ENCODE measurements at places on chromosomes 13 and 19.

DNA sequence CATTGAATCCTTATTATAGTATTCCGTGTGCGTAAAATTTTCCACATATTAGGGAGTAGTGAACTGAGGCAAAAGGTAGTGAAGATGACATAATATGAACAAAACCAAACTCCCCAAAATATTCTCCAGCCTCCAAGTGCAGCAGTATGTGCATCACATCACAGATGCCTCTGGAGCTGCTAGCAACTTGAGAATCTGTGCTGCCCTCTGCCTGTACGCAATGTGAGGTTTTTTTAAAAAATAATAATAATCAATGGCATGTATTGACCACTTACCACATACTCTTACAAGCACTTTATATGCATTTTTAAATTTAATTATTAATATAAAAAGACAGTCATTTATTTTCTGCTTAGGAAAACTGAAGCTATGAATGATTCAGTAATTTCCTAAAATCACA, 583.0 kb upstream of the SPRY2 start:
- DNase-seq: no peak

DNA sequence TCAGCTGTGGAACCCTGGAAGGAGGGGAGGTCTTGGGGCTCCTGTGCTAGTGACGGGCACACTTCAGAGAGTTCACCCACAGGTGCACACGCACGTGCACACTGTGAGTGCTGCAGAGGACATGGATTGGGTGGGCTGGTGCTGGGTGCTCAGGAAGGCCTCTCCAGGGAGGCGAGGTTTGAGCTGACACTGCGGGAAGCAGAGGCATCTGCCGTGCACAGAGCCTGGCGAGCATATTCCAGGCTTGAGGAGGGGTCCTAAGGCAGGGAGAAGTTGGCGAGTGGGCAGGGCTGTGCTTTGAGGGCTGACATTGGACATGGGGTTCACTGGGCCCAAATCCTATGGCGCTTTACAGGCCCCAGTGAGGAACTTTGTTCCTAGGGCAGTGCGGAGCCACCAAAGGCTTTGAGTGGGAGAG, 25.6 kb downstream of the CCDC8 start:
- DNase-seq: no peak

- DNase-seq: no peak
Measured at GRCh38 chr13:48568370-48569103, 35.7 kb upstream of the RCBTB2 start.

DNA sequence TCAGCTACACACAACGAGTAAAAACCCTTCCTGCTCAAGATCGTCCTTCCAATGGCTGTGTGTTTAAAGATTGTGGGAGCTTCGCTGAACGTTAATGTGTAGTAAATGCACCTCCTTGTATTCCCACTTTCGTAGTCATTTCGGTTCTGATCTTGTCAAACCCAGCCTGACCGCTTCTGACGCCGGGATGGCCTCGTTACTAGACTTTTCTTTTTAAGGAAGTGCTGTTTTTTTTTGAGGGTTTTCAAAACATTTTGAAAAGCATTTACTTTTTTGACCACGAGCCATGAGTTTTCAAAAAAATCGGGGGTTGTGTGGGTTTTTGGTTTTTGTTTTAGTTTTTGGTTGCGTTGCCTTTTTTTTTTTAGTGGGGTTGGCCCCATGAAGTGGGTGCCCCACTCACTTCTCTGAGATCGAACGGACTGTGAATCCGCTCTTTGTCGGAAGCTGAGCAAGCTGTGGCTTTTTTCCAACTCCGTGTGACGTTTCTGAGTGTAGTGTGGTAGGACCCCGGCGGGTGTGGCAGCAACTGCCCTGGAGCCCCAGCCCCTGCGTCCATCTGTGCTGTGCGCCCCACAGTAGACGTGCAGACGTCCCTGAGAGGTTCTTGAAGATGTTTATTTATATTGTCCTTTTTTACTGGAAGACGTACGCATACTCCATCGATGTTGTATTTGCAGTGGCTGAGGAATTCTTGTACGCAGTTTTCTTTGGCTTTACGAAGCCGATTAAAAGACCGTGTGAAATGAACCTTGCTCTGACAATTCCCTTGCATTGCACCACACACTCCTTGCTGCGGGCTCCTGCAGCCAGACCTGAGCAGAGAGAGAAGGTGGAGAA, 2.7 kb upstream of the FAM174C start:
- DNase-seq: no peak

- DNase-seq: no peak
Measured at GRCh38 chr13:34347784-34348573, 530.0 kb downstream of the RFC3 start.

- peak; percentile 68 for DNase-seq
Measured at GRCh38 chr19:7533925-7534480, 1.5 kb upstream of the PNPLA6 start.

DNA sequence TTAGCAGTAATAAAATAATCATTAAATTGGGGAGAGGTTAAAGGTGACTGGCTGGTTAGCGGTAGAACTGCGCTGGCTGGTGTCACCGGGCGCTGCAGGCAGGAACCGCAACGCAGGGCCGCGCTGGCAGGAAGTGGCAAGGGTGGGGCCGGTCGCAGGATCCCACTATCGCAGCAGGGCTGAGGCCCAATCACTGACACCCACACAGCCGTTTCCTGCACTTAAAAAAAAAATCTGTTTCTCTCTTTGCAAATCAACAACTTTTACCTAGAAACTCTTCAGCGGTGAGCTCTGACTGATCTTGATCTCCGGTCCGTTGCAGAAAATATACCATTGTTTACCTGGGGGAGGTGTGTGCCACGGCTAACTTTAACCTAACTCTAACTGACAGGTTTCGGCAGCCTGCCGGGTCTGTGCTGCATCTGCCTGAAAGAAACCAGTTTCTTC, 46.9 kb downstream of the KLF2 start:
- no peak for DNase-seq

DNA sequence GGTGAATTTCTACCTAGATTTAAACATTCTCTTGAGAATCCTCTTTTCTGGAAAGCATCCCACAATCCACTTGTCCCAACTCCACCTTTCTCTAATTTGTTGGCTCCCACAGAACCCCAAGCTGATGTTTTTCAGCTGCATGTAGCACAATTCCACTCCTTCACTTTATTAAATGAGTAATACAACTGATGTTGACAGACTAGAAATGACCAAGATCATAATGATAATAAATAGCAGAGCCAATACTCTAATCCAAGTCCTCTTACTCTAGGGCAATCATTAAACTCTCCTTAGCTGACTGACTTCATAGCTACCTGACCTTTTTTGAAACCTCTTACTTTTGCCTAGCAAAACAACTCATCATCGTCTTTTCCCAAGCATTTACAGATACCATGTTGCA, 27.9 kb upstream of the STARD13 start:
- DNase-seq: no peak

DNA sequence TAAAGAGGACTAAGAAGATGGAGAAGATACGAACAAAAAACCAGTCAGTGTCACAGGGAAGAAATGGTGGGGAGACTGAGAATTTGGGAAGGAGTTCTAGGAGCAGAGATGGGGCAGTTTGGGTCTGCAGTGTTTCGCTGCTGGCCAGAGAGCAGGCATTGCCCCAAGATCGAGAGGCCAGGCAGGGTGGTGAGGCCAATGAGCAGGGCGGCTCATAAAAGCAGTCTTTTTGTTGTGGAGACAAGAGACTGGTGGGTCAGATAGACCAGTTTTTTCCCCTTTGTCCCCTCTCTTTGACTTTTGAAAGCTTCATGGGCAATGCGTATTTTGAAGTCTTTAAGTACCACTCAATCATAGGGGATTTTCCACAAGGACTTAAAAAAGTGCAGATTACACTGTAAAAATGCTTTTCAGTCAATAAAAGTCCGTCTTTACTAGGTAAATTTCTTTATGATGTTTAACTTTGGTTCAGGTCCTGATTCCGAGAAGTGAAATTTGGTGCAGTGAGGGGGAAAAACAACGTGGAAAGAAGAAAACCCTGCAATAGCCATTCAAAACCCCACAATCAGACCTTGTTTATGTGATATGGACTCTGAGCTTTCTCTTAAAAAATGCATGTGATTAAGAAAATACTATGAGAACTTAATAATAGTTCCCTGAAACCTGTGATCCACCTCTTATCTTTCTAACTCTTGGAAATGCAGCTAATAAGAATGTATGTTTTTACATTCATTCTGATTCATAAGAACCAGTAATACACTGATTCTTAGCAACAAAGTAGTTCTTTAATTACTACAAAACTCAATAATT, 338.9 kb downstream of the KLF5 start:
- DNase-seq: no peak

GRCh38 chr13:51783428-51784094, 20.4 kb downstream of the DHRS12 start:
- DNase-seq: no peak

DNA sequence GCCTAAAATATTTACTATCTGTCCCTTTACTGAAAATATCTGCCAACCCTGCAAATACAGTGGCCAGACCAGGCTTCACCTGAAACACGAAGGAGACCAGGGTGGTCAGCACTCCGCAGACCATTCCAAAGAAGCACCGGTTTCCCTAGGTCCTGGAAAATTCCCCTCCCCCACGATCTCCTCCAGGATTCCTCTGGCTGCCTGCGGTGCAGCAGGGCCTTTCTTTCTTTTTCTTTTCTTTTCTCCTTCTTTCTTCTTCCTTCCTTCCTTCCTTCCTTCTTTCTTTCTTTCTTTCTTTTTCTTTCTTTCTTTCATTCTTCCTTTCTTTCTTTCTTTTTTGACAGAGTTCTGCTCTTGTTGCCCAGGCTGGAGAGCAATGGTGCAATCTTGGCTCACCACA, 152.7 kb downstream of the USP12 start:
- DNase-seq: no peak

- DNase-seq: no peak
Measured at GRCh38 chr13:99816321-99816720, 155.2 kb downstream of the ZIC5 start.

- DNase-seq: no peak
Measured at GRCh38 chr13:94947965-94948371, 235.6 kb upstream of the SOX21 start.

GRCh38 chr19:16702123-16702522, 17.5 kb upstream of the NWD1 start:
- no peak for DNase-seq

- no peak for DNase-seq
Measured at GRCh38 chr13:39876258-39876657, 220.8 kb downstream of the COG6 start.

DNA sequence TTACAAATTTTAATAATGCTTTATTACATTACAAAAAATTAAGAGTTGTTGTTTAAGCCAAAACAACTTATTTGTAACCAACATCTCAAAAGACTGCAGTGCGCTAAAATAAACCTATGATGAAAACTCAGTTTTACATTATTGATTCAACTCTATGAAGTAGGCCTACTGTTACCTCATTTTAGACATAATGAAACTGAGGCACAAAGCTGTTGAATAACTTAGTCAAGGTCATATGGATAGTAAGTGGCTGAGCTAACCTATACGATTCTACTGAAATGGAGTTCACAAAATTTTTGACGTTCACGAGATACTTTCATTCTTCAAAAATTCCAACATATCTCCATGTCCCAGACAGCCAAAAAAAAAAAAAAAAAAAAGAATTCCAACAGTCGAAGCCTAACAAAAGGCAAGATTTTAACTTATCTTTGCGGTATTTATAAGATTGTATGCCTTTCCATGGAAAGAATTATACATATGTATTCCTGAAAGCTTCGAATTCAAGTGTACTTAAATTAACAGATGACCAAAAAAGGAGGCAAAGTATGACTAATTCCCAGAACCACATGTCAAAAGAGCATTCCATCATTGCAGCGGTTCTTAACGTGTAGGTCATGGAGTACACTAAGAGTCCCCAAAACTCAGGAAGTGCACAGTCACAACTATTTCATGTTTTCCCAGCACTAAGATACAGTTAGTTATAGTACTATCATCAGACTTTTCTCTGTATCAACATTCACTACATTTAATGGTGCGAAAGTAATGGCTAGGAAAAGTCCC, 69.4 kb downstream of the PSPC1 start:
- no peak for DNase-seq

DNA sequence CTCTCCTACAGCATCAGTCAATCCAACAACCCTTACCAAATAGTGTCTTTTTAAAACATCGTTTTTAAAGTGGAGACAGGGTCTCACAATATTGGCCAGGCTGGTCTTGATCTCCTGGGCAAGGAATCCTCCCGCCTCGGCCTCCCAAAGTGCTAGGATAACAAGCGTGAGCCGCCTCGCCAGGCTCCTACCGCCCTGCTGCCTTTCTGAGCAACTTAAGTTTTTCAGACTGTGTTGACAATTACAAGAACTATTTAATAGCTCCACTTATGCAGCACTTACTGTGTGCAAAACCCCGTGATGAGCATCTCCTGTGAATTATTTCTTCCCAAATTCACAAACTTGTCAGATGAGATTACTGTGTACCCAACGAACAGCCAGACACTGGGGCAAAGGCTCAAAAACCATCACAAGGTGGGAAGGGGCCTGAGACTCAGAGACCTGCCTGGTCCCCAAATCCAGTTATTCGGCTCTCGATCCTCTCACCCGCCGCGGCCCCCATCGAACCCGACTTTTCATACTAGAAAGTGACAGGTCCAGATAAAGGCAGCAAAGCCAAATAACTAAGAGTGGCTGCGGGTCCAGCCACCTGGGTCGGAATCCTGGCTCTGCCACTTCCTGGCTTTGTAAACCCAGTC, 581 bp downstream of the RPL18 start:
- DNase-seq: no peak

Measured in GDM1 (cell line).